Stimulated activated CD4-positive, alpha-beta T cell treated with anti-CD3 and anti-CD28 coated beads, Interleukin-15, amount 100 ng/mL, for 1 hour (primary cell): ENCODE measurements at places on chromosomes 1 and 21.
A peak's percentile ranks its signal among the peaks of the same experiment; 100 is the strongest.

- no peak for DNase-seq
Observed at GRCh38 chr1:209866201-209866600, 38.4 kb downstream of the UTP25 start.

GRCh38 chr1:31159869-31160611 is 79.6 kb downstream of the NKAIN1 start:
- DNase-seq, result no peak

DNA sequence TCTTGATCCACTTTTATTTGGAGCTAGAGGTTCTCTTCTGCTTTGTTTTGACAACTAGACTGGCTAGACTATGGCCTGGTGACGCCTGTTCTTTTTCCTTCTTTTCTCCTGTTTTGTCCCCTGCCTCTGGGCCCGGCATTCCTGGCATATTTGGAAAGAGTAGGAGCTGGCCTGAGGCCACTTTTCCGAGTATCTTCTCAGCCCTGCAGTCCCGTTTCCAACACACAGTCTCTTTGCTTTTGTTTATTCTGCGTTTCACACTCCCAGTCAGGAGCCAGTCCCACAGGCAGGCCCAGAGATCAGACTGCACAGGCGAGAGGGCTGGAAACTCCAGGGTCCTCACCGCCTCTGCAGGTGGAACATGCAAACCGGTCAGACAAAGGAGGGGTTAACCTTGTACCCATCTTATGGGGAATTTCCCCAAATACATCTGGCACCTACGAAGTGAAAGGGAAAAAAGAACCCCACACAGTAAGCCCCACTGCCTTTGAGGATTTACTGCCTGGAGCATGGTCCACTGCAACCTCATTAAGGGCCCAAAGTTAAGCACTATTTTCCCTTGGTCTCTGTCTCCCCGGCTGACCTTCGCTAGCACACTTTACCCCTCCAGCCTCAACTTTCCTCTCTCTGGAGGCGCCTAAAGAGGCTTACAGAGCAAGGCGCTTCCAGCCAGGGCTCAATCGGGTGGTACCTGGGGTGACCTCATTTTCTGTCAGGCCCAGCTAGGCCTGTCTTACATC is 141.1 kb downstream of the TOMM20 start:
- no peak for DNase-seq

DNA sequence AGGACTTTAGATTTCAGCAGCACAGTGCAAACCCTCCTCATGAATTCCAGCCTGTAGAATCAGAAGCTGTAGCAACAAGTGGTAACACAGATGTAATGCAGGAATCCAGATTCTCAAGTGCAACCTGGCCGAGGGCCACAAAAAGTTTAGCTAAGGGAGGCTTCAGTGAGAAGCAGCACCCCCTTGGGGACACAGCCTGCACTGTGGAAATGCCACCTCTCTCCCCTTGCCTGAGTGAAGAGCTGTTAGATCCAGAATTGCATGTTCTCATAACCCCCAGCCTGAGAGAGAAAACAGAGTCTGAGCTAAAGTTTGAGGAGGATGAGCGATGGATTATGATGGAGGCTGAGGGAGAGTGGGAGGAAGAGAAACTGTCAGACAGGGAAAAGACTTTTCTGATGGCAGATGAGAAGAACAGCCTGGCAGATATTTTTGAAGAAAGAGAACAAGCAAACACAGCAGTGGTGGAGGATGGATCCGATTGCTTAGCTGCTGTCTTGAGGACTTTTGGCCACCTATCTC is 80.5 kb upstream of the BMP8A start:
- DNase-seq, result peak; percentile 40

DNA sequence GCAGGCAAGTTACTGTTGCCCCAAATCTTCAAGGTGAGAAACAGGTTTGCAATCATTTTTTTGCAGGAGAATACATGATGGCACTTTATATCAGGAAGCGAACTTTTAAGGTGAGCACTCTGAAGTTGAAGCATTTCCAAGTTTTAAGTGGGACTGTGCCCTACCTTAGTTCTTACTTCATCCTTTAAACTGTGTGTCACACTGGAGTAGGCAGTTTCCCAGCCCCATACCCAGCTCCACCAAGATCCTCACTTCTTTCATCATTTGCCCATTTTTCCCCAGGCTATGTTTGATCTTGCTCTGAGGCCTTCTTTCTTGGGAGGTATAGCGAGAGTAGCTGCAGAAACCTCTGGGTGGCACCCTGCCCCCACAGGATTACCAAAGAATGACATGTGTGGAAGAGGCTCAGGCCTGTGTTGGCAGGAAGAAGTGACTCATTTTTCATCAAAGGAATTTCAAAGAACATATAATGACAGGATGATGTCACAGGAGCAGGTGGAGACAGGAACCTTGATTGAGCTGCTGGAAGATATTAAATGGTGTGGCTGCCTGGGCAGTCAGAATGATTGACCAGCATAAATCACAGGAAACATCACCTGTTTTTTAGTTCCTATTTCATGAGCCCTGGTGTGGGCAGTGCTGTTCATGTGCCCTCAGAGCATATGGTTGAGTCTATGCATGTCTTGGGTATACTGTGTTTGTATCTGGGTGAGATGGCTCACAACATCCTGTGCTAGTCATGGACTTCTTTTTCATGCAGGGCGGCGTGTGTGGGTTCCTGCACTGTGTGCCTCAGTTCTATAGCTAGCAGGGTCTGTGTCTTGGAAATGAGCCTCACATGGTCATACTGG is 20.8 kb upstream of the MACF1 start:
- peak; percentile 64 for DNase-seq

DNA sequence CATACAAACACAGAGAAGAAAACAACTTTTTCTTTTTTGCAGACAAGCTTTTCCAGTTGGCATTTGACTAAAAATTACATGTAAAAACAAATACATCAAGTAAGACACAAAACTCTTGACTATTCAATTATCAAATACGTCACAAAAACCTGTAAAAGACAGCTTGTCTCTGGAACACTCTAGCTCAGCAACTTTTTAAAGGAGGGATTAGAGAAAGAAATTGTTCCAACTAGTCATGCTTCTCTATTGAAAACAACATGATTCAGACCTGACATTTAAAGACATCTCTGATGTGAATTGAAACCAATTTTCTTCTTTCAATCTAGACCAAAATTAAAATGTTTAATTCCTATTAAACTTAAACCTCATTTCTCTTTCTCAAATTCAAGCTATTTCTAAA is 30.3 kb downstream of the SMYD3 start:
- DNase-seq, result no peak

DNA sequence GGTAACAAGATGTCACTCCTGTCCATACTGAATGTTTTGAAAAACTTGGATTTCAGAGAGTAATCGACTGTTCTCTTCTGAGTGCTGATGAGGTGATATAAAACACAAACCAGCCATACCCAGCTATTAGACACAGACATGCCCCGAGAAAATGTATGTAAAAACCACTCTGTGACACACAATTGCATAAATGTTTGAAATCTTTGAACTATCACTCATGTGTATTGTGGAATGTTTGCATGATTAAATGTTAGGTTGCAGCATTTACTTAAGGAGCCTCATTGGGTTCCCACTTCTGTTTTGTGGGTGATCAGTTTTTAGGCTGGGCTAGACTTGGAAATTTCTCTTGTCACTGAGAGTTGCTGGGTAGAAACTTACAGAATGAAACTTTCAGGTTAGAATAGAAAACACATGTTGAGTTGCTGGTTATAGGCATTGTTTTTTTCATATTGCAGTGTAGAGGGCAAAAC is 270.4 kb upstream of the B3GALT2 start:
- no peak for DNase-seq

GRCh38 chr1:206895837-206896242 is 1.4 kb upstream of the IL24 start:
- no peak for DNase-seq

- no peak for DNase-seq
Observed at GRCh38 chr1:225835856-225836255, 25.9 kb downstream of the EPHX1 start.

DNA sequence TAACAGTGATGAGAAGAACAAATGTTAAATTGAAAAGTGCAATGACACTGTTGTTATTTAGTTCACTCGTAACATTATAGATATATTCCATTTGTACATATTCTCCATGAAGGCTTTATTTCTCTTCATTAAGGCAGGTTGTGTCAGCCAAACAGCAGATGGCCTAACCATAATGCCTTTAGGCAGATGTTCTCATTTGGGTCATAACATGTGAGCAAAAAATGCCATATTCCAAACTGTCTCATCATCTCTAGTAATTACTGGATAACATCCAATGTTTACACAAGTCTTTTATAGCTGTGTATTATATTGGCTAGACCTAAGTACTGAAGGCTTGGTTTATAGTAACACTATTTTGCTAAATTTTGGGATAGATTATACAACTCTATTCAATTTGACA is 87.2 kb upstream of the CHODL start:
- DNase-seq, result no peak

- DNase-seq, result no peak
Observed at GRCh38 chr1:21257431-21258135, 32.7 kb downstream of the ECE1 start.

GRCh38 chr1:28887419-28887834 is 26.9 kb upstream of the EPB41 start:
- DNase-seq, result peak; percentile 24

DNA sequence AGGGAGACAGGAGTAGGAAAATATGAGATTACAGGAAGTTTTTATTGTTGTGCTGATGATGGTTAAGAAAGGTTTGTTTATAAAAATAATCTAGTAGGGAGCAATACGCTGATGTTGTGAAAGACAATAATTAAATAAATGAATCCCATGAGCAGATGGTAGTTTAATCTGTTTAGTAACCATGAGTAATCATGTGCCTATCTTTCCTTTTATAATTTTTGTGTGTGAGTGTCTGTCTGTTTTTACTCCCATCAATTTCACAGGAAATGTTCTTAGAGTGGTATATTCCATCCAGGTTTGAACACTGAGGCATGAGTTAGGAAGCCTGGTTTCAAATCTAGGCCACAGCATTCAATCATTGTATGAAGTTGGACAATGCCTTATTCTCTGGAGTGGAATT is 180.5 kb downstream of the OLFM3 start:
- DNase-seq, result no peak

GRCh38 chr1:165549973-165550372 is 6.2 kb downstream of the LRRC52 start:
- no peak for DNase-seq

DNA sequence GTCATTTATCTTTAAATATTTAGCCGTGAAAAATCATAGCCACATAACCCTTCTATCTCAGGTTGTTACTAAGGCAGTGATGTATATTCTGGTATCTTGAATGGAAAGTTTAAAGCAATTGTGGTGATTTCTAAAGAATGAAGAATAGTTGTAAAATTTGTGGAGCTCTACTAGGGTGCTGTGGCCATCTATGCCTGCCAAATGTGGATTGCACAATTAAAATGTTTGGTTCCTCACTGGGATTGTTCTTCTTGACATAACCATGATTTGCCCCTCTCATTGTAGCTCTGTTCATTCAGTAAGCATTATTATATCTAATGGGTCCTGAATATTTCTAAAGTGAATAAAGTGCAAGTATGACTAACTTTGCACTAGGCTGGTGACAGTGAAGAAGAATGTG is 50.1 kb downstream of the AK4 start:
- DNase-seq, result no peak

DNA sequence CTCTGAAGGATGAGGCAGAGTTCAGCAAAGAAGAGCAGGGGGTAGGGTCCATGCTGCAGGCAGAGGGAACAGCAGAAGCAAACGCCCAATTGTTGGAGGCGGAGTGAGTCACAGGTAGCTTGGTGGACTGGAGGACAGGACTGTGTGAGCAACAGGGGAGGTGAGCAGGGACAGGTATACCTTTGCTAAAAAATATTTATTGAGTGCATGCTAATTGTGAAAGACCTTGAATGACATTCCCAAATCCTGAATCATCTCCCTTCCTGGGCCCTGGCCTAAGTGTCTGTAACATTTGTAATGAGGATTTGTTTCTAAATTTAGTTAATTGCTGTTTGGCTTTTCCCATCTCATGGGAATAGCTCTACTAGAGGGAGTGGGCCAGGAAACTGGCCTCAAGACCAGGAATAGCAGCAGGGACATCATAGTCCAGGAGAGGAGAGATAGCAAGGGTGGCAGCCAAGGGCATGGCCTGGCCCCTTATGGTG is 123.7 kb downstream of the FOXD2 start:
- no peak for DNase-seq

GRCh38 chr1:63042278-63042677 is 258.3 kb downstream of the ATG4C start:
- no peak for DNase-seq

GRCh38 chr1:177568622-177569021 is 397.9 kb downstream of the BRINP2 start:
- no peak for DNase-seq

DNA sequence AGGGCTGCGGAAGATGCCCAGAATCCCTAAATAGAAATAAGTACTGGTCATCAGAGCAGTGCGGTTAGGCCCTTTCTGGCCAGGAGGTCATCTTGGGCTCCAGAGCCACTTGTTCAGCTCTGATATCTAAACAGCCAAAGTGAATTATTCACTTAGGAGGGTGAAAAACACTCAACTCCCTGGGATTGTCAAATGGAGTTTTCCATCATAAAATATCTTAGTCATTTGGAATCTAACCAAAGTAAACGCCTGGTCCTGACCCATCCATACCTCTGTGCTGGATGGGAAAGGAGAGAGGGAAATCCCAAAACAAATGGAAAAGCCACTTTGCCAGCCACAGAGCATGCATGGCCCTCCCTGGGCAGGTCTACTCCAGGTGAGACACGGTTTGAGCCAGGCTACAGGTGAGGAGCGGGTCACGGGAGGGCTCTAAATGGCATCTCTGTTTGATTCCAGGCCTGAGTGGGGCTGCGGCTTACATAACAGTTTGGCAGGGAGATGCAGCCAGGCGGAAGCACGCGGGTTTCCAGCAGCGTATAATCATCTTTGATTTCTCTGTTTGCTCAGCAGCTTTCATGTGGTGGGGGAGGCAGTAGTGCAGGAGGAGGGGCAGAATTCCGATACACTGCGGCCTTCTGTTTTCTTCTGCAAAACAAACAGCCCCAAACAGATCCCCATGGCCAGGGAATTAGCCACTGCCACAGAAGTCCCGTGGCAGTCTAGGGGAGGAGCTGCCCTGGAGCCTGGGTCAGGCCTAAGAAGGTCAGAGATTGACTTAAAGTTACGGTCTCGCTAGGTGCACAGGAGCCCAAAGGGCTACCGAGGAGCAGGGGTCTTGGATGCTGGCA is 59.1 kb upstream of the ZNF648 start:
- no peak for DNase-seq

DNA sequence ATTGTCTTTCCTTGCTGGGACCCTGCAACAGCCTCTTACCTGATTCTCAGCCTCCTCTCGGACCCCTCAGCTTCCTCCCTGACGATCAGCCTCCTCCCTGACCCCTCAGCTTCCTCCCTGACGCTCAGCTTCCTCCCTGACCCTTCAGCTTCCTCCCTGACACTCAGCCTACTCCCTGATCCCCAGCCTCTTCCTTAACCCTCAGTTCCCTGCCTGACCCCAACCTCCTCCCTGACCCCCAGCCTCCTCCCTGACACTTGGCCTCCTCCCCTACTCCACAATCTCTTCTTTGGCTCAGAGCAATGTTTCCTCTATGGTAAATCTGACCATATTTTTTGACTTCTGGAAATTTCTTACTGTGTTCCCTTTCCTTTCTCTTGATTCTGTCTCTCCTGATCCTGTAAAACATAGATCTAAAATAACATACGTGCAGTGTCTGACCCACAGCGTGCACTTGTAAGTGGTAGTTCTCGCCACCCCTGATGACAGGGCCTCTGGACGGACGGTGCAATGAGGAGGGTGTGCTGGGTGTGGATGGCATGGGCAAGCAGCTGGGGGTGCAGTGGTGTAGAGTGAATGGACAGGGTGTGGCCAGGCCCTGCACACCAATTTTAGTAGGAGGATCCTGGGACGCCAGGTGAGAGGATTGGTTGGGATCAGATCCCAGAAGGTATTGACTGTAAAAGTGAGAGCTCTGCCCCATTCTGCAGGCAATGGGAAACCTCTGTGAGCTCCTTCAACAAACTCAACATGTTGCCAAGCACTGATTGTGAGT is 264.1 kb downstream of the FOXD2 start:
- no peak for DNase-seq
